ENCODE measurements at places on chromosomes 7 and 10.

GRCh38 chr7:90216771-90217170, 5.2 kb downstream of the STEAP2 start:
- no peak for DNase-seq

- DNase-seq: no peak
These were observed 162.9 kb downstream of the FANK1 start for GRCh38 chr10:126059076-126059826.

DNA sequence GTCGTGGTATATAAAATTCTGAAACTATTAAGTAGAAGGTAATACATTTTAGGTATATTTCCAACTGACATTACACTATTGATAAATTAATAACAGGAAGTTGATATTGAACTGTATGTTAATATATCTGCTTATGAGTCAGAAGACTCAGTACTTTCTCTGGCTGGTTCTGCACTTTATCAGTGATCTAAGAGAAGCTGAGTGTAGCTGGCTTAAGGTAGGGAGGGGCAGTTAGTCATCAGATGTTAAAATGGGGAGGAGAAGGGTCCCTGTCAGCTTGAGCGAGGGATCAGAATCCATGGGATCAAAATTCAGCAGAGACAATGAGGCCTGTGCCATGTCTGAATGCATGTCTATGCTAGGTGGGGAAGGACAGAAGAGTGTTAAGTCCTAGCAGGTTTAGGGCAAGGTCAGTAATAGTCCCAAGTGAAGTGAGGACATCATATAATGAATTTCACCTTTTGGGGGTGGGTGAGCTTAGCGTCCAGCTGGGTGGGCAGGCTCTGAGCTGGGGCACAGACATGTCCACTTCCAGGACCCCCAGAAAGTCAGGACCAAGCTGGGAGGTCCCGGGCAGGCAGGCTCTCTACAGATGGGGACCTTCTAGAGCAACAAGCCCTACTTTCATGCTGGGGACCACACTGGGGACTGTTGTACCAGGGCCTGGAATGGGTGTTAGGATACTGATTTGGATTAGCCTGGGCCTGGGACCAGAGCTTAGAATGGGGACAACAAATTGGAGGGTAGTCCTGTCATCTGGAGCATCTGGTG, 82.9 kb downstream of the WDFY4 start:
- DNase-seq: no peak

DNA sequence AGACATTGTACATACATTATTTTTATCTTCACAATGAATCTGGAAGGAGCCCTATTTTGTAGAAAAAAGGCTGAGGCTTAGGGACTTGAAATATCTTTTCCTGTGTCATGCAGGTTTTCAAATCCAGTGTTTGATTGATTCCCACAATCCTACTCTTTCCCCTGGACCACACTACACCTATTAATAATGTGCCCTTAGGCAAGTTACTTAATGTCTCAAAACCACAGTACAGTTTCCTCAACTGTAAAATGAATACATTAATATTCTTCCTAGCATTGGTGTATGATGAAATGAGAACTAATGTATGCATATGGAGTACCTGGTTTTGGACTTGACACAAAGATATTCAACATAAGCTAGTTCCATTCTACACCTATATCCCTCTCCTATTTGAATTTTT, 313.3 kb upstream of the SP8 start:
- no peak for DNase-seq

DNA sequence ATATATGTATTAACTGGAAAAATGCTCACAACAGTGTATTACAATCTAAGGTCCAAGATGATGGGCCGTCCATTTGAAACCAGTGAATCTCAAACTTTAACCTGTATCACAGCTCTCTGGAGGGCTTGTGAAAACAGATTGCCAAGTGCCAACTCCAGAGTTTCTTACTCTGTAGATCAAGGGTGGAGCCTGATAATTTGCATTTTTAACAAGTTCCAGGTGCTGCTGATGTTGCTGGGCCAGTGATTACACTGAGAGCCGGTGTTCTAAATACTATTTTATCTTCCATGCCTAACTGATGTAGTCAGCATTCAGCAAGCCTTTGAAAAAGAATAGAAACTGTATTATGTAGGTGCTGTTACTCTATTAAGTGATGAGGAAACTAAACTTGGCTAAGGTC, 269.9 kb upstream of the FERD3L start:
- DNase-seq: no peak

DNA sequence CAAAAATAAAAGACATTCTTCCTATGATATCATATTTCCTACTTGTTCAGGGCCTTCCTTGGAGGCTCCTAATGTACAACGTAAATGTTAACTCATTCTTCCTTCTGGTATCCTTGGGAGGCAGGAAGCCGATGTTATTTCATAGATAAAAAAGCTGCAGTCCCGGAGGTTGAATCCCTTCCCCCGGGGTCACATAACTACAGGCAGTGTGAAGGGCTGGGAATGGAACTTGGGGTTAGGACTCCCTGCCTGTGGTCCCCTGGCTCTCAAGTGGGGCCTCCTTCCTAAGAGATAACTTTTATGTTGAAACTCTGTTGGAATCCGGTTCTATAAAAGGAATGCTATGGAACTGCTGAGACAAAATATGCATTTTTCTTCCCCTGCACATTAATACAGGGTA, 14.9 kb upstream of the CCDC3 start:
- no peak for DNase-seq

GRCh38 chr10:60618861-60619260, 159.4 kb upstream of the CDK1 start:
- DNase-seq: no peak

GRCh38 chr10:17445400-17445998, 8.9 kb downstream of the ST8SIA6 start:
- DNase-seq: no peak

DNA sequence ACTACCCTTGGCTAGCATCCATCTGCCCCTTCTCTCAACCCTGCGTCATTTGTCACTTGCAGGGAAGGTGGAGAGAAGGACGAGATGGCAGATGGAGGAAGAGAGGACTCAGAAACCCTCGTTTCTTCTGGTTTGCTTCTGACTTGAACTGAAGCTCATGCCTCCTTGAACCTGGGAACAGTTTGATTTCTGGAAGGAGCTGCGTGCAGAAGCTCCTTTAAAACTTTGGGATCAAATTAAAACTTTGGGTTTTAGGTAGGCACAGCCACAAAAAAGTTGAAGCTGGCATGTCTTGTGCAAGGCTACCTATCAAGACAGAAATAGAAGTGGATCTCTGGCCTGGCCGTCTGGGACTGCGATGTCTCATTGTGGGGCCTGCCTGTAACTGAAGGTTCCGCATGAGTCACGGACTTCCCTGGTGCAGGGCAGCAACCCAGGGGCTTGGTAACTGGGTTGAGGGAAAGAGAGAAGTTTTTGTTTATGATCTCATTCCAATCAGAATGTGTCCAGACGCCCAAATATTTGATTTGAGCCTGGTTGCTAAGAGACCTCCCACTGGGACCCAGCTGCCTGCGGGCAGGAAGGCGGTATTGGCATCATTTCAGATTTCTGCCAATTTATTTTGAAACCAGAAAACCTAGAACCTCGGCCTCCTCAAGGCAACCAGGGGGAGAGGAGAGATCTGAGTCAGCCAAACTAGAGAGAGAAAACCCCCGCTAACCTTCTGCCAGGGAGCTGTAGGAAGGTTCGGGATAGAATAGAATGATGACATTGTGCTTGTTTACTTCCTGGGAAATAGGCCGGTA, 15.8 kb upstream of the CAMK1D start:
- DNase-seq: peak; percentile 94

DNA sequence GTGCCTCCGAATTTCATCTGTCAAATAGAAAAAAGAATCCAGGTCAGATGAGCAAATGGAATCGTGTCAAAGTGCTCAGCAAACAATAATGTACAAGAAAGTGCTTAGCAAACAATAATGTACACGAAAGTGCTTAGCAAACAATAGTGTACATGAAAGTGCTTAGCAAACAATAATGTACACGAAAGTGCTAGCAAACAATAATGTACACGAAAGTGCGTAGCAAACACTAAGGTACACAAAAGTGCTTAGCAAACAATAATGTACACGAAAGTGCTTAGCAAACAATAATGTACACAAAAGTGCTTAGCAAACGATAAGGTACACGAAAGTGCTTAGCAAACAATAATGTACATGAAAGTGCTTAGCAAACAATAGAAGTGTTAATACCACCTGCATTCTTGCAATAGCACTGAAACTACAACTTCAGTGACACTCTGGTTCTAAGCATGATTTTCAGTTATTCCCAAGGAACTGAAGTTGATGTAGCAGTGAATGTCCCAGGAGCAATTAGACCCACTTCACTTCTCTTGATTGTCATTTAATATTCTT, 33.4 kb upstream of the MYL10 start:
- no peak for DNase-seq

GRCh38 chr10:62653254-62653653, 151.3 kb upstream of the ADO start:
- DNase-seq: no peak

- DNase-seq: no peak
These were observed 26.0 kb upstream of the BTBD16 start for GRCh38 chr10:122245136-122245535.

DNA sequence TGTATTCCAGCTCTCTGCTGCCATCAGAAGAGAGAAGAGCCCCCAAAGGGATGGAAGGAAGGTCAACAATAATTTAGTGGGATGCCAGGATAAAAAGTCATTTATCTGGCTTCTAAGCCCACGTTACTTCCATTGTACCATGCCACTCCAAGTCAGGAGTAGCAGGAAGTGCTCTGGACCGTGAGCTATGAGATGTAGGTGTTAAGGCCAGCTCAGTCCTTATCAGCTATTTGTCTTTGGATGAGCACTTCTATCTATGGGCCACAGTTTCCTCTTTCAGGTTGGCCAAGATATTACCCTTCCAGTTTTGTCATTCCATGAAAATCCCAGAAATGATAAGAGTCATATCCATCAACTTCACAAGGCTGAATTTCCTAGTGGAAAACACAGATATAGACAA, 119.4 kb upstream of the CACUL1 start:
- no peak for DNase-seq

- no peak for DNase-seq
These were observed 64.2 kb downstream of the PRLHR start for GRCh38 chr10:118531105-118531852.

GRCh38 chr10:27355918-27356573, 115.4 kb upstream of the ACBD5 start:
- no peak for DNase-seq

DNA sequence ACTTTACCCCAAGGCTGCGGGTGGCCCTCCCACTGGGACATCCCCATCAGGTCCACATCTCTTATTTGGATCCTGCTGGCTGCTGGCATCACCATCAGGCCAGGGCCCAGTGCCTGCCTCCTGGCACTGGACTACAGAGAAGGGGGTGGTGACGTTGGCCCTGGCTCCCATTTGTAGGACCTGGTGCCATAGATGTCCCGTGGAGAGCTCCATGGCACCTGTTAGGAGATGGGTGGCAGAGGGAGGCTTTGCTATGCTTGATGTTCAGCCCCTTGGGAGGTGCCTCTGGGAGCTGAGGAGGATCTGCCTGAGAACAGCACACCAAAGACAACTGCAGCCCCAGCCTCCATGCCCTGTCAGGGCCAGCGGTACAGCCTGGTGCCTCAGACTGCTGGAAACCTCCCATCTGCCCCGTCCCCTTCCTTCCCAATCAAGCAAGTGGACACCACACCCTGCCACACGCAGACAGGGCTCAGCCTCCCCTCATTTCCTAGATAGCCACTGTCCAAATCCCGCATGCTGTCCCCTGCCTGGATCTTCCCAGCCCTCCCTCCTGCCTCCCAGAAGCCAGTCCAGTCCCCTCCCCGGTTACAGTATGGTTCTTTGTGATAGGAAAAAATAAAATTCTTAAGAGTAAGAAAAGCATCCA, 230.0 kb upstream of the GRB10 start:
- no peak for DNase-seq

- DNase-seq: no peak
These were observed 920.8 kb upstream of the ZNF722 start for GRCh38 chr7:63077841-63078240.

DNA sequence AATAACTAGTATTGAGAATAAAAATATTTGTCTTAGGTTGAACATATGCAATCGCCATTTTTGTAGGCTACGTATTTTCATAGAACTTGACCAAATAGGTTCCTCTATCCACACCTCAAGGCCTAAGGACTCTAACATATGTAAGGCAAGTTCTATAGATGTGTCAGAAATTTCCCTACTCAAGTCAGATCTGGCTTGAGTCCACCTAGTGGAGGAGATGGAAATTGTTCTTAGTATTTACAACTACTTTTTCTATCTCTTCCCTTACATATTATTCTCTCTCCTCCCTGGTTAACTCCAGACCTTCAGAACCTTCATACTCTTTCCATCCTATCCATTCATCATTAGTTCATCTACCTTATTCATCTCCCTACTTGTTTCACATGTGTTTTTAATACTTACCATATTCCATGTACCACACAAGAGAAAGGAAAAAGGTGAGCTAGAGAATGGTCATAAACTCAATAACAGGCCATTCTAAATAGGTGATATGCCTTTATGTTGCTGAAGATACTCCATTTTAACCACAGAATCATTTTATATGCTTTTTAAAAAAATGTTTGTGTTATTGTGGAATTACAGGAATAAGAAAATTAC, 174.5 kb upstream of the HDAC9 start:
- peak; percentile 23 for DNase-seq

- no peak for DNase-seq
These were observed at the start of gene HKDC1 for GRCh38 chr10:69220041-69220451. Gene HKDC1, plus strand, starts transcription at chr10:69220332. Its CDS starts 104 bp downstream, at chr10:69220436.

- DNase-seq: no peak
These were observed 234.3 kb downstream of the COBL start for GRCh38 chr7:51082096-51082840.

- DNase-seq: no peak
These were observed 148.8 kb downstream of the CHCHD3 start for GRCh38 chr7:132933072-132933458.

GRCh38 chr10:30990971-30991646, 40.6 kb downstream of the ZNF438 start:
- no peak for DNase-seq

- no peak for DNase-seq
These were observed 126.9 kb downstream of the CNNM2 start for GRCh38 chr10:103044942-103045489.

DNA sequence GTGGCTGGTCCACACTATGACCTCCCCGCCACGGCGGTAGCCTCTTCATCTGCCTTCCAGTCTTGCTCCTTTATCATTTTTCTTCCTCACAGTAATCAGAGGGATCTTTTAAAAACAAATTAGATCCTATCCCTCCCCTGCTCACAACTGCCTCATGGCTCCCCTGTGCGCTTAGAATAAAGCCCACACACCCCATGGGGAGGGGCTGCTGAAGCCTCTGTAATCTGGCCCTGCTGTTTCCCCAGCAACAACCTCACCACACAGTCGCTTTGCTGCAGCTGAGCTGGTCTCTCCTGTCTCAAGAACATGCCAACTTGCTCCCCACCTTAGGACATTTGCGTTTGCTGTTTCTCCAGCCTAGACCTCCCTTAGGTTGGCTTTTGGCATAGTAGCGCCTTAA, 41.0 kb downstream of the SP8 start:
- DNase-seq: no peak

GRCh38 chr10:132913559-132914115, 28.7 kb downstream of the CFAP46 start:
- DNase-seq: no peak

All from amniotic stem cell (primary cell).